ENCODE measurements at places on chromosomes 1 and 21.
A peak's percentile ranks its signal among the peaks of the same experiment; 100 is the strongest.

GRCh38 chr1:145891587-145892485 is 6.2 kb upstream of the ANKRD35 start:
- H3K36me3 ChIP-seq: no peaks in the 10 kb centered on the region
- peaks cover 20% of the 10 kb centered on the region for H3K4me1 ChIP-seq
- H3K27ac ChIP-seq: peak overlapping the region; percentile 92
- no peaks in the 10 kb centered on the region for H3K27me3 ChIP-seq

DNA sequence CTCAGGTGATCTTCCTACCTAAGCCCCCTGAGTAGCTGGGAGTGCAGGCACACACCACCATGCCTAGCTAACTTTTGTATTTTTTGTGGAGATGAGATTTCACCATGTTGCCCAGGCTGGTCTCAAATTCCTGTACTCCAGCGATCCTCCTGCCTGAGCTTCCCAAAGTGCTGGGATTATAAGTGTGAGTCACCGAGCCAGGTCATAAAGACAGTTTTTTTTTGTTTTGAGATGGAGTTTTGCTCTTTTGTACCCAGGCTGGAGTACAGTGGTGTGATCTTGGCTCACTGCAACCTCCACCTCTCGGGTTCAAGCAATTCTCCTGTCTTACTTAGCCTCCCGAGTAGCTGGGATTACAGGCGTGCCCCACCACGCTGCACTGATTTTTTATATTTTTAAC is 42.1 kb downstream of the KIF1B start:
- H3K4me3 ChIP-seq: no peak overlapping the region
- DNase-seq: no peak

- no peaks in the 10 kb centered on the region for H3K4me1 ChIP-seq
- no peak for DNase-seq
- no peak overlapping the region for H3K4me3 ChIP-seq
- H3K27me3 ChIP-seq: no peaks in the 10 kb centered on the region
Measured at GRCh38 chr1:62588000-62588399, 9.3 kb upstream of the ANGPTL3 start.

DNA sequence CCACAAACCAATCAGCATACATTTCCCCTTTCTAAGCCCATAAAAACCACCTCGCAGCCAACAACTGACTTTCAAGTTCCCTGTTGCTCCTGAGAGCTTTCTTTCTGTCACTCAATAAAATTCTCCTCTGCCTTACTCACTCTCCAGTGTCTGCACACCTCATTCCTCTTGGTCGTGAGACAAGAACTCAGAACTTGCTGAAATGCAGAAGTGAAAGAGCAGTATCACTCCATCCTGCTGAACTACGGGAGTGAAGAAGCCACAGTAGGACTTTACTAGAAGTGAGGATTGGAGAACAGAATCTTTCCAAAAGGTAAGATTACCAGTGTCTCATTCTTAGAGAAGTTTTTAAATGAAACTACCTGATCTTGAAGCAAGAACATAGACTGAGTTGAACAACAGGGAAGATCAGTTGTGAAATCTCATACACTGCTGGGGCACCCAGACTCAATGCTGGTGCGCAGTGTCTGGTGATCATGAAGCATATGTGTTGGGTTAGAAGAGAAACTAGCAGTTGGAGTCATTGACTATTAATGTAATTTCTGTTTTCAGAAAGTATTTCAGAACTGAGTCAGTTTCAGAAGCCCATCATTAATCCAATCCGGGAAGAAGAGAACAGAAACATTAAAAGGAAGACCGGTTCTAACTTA is 726.9 kb upstream of the TMPRSS15 start:
- DNase-seq: no peak
- no peaks in the 10 kb centered on the region for H3K36me3 ChIP-seq
- no peaks in the 10 kb centered on the region for H3K4me1 ChIP-seq
- no peaks in the 10 kb centered on the region for H3K27me3 ChIP-seq
- no peak overlapping the region for H3K4me3 ChIP-seq

Data from esophagus squamous epithelium (tissue), 5 donors.